Stimulated activated CD8-positive, alpha-beta memory T cell treated with anti-CD3 and anti-CD28 coated beads, Interleukin-15, amount 100 ng/mL, for 48 hours (primary cell): ENCODE measurements at places on chromosomes 7 and 10.

GRCh38 chr7:106281585-106282318 is 3.0 kb downstream of the NAMPT start:
- peak; percentile 18 for DNase-seq

GRCh38 chr7:52539414-52539813 is 496.0 kb upstream of the POM121L12 start:
- DNase-seq: no peak

- no peak for DNase-seq
Observed at GRCh38 chr7:111485701-111486380, 76.5 kb downstream of the IMMP2L start.

DNA sequence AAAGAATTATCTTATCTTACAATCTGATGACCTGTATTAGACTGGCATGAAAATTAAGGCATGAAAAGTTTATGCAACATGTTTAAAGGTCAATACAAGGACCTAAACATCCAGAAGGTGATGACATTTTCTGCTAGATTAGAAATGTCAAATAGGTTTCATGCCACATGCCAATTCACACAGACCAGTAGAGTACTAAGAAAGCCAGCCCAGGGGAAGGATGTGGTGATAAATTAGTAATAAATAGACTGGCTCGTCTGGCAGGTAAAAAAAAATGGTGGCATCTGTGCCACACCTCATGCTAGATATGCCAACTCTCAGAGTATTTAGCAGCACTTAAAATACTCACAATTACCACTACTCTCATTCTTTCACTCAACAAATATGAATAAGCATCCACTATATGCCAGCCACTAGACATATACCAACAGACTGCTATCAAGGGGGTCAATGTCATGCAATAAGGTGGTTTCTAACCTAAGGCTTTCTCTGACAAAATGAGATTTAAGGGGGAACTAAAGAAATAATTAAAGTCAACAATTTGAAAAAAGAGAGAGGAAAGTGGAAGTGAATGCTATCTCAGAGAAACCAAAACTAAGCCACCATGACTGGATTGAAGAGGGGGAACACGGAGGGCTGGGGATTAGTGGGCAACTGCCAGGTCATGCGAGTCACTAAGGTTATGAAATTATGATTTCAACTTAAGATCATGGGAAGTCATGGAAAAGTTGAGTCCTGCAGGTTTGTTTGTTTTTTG is 83.5 kb downstream of the SGMS1 start:
- DNase-seq: peak; percentile 44

DNA sequence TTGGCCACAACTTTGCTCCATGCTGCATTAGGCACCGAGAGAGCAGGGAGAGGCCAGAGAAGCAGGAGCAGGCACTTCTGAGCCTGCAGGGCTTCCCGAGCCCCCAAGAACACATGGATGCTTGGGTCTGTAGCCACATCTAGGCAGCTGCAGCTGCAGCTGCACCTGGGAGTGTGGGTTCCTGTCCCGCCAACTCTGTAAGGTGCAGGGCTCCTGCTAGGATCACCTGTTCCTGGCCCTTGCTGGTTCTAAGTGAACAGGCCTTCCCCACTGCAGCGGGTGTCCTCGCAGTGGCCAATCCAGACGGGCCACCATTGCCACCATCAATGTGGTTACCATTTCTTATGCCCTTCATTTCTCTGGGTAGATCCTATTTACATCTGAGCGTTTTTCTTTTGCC is 330.3 kb downstream of the AUTS2 start:
- no peak for DNase-seq

GRCh38 chr7:1767524-1767923 is 97.4 kb downstream of the ELFN1 start:
- DNase-seq: no peak

- DNase-seq: no peak
Observed at GRCh38 chr10:116059320-116059719, 213.7 kb downstream of the GFRA1 start.

DNA sequence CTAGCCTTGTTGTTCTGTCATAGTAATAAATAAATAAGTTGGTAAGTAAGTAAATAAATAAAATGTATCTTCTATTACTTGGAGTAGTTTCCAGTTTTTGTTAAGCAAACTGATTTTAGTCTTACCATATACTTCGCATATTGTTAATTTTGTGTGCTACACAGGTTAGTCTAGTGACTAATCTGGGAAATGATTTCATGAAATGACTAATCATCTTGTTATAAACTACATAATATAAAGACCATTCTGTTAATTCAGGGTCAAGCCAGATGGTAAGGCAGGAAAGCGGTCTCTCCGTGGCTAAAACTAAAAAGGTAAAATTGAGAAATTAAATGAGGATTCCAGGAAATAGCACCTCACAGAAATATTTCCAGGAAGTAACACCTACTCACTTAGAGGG is 58.5 kb upstream of the FOXP2 start:
- DNase-seq: no peak

DNA sequence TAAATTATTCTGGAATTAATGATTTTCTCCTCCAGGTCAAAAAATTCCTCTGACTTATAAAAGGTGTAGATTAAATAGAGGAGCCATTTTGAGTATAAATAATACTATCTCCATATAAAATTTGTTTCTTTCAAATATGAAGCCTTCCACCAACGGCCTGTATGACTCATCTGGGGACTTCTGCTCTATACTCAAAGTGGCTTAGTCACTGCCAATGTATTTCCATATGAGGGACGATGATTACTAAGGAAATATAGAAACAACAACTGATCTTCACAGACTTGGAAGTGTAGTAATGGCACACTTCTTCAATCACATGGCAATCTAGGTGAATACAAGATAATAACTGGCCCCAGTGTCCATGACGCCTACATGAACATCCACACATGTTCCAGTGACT is 335.6 kb upstream of the HGF start:
- no peak for DNase-seq

DNA sequence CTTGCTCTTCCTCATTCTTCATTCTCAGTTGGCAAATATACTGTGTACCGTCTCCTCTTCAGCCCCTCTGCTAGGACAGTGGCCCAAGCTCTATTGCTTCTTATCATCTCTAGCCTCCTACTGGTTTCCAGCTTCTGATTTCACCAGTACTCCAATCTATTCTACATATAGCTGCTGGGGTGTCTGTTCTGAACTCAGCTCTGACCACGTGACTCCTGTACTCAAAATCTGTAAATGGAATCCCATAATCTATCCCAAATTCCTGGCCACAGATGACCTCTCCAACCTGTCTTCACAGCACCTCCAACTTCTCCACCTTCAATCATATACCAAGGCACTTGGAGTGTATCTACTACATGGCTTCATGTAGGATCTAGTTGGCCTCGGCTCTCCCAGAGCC is 152.9 kb downstream of the NRCAM start:
- DNase-seq: no peak

DNA sequence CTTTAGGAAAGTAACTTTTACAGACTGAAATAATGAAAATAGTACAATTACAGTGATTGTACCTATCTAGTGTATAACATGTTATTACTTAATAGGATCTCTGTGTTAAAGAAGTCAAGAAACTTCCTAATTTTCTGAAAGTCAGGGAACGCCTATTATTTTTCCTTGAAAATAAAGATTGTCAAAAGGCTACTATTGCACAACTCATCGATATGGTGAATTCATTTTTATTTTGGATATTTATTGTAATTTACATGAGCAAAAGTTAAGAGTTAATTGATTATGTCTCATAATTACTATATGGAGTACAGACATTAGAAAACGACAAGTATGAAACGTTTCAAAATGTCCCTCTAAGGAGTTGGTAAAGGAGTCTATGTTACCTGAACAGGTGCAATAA is 12.8 kb downstream of the MINDY3 start:
- no peak for DNase-seq

GRCh38 chr10:35336084-35336831 is at the start of gene CCNY:
TSS of gene CCNY (plus strand) at chr10:35336509. CDS start at chr10:35337054, 545 bp downstream.
- DNase-seq: peak; percentile 73

DNA sequence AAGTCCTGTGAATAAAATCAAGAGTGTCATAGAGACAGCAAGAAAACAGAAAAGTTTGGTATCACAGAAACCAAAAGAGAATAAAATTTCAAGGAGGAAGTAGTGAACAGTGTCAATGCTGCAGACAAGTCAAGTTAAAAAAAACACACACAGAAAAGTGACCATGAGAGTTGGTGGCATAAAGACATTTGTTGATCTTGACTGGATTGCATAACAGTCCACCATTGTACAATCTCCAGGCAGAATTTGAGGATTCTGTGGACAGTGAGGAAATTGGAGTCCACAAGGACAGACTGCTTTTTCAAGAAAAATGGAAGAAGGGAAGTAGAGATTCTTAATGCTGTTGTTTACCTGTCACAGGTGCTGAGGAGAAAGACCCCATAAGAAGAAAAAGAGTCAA is 412.5 kb downstream of the PLXDC2 start:
- DNase-seq: no peak

- DNase-seq: no peak
Observed at GRCh38 chr7:4014346-4015050, 667.6 kb upstream of the FOXK1 start.

- no peak for DNase-seq
Observed at GRCh38 chr7:47523401-47523800, 58.5 kb downstream of the TNS3 start.

GRCh38 chr10:69573056-69573806 is at the start of gene NEUROG3:
TSS of gene NEUROG3 (minus strand) at chr10:69573422. CDS start at chr10:69573043, 379 bp downstream.
- no peak for DNase-seq

DNA sequence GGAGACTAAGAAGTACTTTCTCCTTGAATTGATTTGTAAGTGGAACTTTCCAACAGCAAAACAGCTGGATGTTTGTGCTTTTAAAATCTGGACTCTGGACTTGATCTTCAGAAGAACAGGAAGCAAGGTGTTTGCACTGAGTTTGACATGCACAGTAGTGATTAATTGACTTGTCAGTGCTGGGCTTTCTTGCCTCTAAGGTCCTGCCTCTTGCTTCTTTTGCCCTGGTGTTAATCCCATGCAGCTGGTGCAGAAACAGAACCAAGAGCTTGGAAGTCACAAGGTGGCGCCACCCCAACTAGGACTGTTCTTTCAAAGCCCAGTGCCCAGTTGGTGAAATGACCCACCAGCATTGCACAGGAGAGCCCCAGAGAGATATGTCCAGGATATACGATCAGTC is 66.8 kb upstream of the SEPHS1 start:
- no peak for DNase-seq

GRCh38 chr10:1696106-1696505 is 41.2 kb downstream of the ADARB2 start:
- DNase-seq: no peak

DNA sequence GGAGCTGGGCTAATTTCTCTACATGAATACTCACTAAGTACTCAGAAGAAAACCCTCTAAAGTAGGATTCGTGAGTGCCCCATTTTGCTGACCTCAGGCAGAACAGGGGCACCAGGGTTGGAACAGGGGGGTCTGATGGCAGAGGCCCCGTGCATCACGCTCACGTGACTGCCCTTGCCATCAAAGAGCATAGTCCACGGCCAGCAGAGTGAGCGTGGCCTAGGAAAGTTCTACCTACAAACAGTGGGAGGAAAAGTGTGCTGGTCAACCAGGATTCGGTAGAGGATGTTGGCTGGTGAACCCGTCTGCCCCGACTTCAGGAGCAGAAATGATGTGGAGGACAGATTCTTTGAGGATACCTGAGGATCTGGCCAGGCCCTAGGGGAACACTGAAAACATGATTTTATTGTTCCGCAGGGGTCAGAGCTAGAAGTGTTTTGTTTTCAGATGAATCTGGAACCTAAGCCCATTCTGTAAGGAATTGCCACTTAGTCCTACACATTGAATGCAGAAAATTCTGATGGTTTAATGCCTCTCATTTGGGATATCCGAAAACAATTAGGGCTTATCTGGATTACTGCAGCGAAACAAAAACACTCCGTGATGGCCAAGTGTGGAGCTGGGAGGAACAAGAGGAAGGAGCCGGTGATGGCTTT is 138.8 kb upstream of the SHH start:
- DNase-seq: no peak

DNA sequence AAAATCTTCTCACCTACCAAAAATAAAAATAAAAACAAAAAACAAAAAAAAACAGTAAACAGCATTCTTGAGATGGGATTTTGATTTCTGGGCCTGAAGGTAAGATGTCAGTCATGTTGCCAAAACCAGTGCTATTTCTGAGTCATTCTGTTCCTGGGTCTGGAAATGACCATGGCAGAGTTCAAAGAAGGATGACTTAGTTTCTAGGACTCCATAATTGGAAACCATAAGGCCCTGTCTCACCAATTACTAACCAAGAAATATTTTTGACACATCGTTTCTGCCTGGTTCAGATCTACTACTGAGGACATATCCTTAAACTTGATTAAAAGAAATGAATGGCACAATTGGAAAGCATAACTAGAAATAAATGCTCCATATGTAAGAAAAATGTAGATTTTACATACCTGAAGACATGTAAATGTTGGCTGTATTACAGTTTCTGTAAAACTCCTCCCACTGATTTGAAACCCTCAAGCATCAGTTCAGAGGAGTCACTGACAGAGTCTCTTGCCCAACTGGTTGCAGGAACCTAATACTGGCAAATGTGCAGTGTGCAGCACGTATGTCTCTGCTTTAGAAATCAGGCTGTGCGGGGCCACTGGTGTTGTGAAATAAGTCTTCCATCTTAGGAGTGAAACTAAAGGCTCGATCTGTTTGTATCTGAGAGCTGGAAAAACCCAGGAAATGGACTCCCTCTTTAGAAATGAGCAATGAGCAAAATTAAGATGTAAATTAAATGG is 84.8 kb upstream of the EGR2 start:
- DNase-seq: no peak

GRCh38 chr7:30980194-30980593 is 16.4 kb downstream of the GHRHR start:
- DNase-seq: no peak

DNA sequence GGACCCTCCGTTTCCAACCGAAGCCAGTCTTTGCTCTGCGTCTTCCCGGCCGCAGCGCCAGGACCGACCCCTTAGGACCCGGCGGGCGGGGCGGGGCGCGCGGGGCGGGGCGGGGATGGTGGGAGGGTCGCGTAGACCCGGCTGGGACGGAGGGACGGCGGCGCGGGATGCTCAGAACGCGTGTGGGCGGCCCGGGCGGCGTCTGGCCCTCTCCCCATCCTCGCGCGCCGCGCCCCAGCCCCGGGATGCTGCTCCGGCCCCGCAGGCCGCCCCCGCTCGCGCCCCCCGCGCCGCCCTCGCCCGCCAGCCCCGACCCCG is at the start of gene UTF1:
UTF1 (plus strand) TSS at position 174 of the 318 bp plus-strand sequence; CDS start at position 246, 72 bp downstream.
- no peak for DNase-seq

GRCh38 chr10:15227611-15228372 is 59.3 kb upstream of the NMT2 start:
- no peak for DNase-seq

DNA sequence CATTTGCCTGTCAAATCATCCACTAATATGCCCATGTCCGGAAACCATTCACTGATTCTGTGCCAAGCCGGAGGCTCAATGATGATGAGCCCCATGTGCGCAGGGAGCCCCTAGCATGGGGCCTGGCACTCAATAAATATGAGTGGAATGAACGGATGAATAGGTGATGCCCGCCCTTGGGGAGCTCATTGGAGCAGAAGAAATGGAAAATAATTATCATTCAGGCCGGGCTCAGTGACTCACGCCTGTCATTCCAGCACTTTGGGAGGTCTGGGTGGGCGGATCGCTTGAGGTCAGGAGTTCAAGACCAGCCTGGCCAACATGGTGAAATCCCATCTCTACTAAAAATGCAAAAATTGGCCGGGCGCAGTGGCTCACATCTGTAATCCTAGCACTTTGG is 11.0 kb downstream of the RHBDD2 start:
- DNase-seq: no peak

- DNase-seq: no peak
Observed at GRCh38 chr10:70118196-70118595, 14.4 kb downstream of the AIFM2 start.

GRCh38 chr10:121854809-121855445 is 72.9 kb downstream of the ATE1 start:
- no peak for DNase-seq

- DNase-seq: no peak
Observed at GRCh38 chr10:133072720-133073390, 14.9 kb upstream of the ADGRA1 start.
